ENCODE measurements at places on chromosomes 2 and 18.

GRCh38 chr2:132374551-132374950 lies 42.1 kb upstream of the GPR39 start:
- no peak for DNase-seq

GRCh38 chr18:68234676-68235075 lies 480.2 kb downstream of the TMX3 start:
- DNase-seq: no peak

DNA sequence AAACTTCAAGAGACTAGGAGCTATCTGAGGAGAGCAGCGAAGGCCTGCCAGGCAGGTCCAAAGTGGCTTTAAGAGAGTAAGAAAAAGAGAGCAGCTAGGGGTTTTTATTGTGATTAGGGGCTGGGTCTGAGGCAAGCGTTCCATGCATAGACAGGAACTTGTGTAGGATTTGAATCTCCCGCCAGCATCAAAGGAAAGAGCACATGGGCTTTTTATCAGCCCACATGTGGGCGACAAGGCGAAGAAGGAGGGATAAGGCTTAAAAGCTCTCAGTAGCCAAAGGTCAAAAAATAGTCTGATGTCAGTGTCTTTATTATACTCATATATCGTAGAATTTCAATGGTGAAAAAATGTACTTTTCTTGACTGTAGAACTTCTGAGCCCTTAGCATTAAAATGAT lies 178.5 kb upstream of the TMEFF2 start:
- no peak for DNase-seq

GRCh38 chr2:33316328-33316727 lies 160.1 kb upstream of the RASGRP3 start:
- DNase-seq: no peak

- no peak for DNase-seq
These were observed 1.2 kb downstream of the CABLES1 start for GRCh38 chr18:23136326-23137096.

- peak; percentile 2 for DNase-seq
These were observed 140.5 kb downstream of the TPGS2 start for GRCh38 chr18:36688020-36688965.

GRCh38 chr2:114082731-114083433 lies 193.0 kb downstream of the ACTR3 start:
- no peak for DNase-seq

- DNase-seq: no peak
These were observed 57.4 kb upstream of the MSH2 start for GRCh38 chr2:47345590-47345924.

DNA sequence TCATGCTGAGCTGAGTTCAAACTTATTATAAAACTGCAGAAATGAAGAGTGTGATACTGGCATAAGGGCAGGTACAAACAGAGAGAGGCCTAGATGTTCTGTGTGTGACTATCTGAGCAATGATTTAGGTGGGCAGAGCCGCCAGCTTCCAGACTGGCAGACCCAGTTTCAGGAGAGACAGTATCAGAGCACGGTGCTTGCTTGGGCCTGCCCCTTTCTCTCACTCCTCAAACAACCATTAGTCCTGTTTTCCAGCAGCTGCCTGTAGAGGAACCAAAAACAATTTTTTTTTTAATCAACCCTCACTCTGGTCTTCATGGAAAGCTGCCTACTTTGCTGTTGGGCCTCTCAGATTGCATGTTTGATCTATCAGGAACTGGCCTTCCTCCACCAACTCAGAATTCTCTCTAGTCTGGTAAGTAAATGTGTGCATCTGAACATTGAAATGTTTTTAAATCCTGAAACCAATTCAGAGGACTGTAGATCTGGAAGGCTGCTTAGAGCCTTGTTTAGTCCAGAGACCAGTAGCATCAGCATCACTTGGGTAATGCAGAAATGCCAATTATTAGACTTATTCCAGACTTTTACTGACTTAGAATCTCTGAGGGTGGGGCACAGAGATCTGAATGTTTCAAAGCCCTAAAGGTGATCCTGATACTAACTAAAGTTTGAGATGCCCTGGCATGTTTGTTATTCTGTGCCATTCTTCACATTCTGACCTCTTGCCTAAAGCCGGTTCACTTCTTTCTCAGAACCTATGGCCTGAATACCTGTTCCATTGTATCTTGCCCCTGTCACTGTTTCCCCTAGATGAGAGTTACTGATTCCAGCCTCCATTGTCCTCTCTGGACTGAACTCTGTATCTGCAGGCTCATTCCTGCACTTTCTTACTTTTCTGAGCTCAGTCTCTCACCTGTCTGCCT lies 24.8 kb upstream of the CRIM1 start:
- no peak for DNase-seq

DNA sequence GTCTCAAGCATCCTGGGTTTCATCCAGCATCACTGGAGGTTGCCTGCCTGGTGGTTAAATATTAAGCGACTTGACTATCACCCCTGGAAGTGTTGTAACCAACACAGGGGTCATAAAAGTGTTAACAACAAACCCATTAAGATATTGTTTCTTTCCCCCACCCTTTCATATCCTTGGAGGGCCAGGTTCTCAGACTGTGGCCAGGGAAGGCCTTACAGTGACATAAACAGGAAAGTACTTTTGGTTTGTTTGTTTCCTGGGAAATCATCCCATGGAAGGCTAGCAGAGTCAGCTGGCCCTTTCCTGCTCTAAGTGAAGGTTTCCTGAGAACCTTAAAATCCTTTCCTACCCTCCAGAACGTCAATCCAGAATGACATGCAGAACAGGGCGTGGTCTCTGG lies 160.9 kb downstream of the CLIP4 start:
- no peak for DNase-seq

- DNase-seq: no peak
These were observed 34.1 kb downstream of the PTPRM start for GRCh38 chr18:7601246-7601615.
